ENCODE measurements at places on chromosomes 1 and 21.

GRCh38 chr1:170634293-170634692 is 29.6 kb upstream of the PRRX1 start:
- no peak for DNase-seq

- DNase-seq = no peak
Observed at GRCh38 chr1:214420833-214421232, 130.6 kb downstream of the PTPN14 start.

DNA sequence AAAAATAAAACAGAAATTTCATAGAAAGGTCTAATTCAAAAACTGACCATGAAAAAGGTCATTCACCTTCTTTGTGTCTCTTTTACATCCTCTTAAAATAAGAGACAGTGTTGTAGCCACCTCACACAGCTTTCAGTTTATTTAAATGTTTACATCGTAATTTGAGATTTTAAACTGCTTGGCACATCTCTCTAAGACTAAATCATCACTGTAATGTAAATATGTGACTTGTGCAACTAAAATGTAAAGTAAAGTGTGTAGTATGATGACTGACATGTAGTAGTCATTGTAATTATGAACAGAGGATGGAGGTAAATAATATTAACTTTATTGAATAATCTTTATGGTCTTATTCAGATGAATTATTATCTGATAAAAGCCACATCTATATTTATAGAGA is 283.9 kb downstream of the KCNT2 start:
- no peak for DNase-seq

DNA sequence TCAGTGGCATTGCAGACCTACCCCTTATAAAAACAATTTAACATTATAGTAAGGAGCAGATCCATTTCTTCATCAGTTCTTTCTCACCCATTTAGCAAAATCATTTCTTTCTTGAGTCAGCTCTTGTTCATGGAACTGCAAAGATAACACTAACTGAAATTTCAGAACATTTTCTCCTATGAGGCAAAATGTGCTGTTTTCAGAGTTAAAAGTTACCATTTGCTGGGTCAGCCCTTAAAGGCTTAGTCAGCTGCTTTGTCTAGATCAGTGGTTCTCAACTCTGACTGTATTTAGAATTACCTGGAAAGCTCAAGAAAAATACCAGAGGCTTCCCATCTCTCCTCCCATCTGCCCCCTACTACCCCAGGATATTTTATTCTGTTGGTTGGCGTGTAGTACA is 12.2 kb downstream of the METTL13 start:
- DNase-seq = no peak

- DNase-seq = no peak
Observed at GRCh38 chr1:180881806-180882509, 30.7 kb upstream of the KIAA1614 start.

- peak; percentile 73 for DNase-seq
Observed at GRCh38 chr1:180252638-180253536, 22.8 kb downstream of the LHX4 start.

GRCh38 chr1:161364332-161364731 is 3.3 kb downstream of the CFAP126 start:
- no peak for DNase-seq

GRCh38 chr21:32114419-32115035 is 164.3 kb downstream of the MIS18A start:
- DNase-seq = no peak

DNA sequence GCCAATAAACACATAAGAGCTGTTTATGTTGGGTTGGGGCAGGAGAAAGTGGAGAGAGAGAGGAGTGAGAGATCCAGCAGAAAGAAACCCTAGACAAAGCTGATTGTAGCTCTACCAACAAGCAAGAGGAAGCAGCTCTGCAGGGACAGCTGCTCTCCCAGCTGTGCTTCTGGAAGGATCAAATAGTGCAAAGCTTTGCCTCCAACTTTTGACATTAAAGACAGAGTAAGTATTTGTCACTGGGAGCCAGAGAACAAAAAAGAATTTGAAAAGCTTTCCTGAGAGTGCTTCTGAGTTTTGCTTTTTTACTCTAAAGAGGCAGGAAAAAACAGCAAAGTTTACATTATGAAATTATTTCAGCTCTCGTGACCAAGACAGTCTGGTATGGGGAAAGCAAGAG is 28.5 kb upstream of the C1orf198 start:
- no peak for DNase-seq

- DNase-seq = no peak
Observed at GRCh38 chr21:30829659-30830058, at the start of gene KRTAP7-1. TSS of gene KRTAP7-1 (minus strand) at chr21:30829759. CDS start at chr21:30829698, 61 bp downstream.

DNA sequence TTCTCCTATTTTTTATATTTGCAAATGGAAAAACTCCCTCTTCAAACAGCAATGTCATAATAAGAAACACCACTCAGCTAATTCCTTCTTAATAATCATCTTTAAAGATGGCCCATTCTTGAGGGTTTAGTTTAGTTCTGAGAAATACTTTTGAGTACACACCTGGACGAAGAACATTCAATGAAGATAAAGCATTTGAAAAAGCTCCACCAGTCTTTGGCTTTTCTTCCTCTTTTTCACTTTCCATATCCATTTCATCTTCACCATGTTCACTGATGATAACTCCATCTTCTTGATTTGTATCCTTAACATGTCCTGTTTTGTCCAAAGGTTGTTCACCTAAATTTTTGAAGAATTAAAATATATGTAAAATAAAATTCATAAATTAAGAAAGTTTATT is 7.4 kb downstream of the PAXBP1 start:
- no peak for DNase-seq

DNA sequence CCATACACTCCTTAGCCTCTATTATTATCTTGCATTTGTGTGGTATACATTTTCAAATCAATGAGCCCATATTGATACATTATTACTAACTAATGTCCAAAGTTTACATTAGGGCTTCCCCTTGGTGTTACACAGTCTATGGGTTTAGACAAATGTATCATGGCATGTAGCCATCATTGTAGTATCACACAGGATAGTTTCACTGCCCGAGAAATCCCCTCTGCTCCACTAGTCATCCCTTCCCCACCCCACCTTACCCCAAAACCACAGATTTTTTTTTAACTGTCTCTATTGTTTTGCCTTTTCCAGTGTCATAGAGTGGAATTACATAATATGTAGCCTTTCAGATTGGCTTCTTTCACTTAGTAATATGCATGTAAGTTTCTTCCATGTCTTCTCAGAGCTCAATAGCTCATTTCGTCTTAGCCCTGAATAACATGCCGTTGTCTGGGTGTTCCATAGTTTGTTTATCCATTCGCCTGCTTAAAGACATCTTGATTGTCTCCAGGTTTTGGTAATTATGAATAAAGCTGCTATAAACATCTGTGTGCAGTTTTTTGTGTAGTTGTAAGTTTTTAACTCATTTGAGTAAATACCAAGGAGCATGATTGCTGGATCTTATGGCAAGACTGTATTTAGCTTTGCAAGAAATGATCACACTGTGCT is 86.4 kb upstream of the LYST start:
- no peak for DNase-seq
